ENCODE measurements at places on chromosomes 5 and 9.

DNA sequence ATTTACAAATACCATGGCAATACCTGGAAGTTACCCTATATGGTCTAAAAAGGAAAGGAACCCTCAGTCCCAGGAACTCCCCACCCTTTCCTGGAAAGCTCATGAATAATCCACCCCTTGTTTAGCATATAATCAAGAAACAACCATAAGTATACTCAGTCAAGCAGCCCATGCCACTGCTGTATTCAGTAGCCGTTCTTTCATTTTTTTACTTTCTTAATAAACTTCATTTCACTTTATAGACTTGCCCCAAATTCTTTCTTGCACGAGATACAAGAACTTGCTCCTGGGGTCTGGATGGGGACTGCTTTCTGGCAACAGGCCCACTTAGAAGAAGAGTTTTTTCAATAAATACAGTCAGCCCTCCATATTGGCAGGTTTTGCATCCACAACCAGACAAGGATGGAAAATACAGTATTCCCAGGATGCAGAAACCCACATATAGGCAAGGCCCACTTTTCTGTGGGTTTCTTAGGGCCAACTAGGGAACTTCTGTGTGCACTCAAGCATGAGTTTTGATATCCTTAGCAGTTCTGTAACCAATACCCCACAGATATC, 2.8 kb upstream of the TBCA start:
- DNase-seq, result no peak

- no peak for DNase-seq
These were observed 372.1 kb downstream of the TLE1 start for GRCh38 chr9:81317223-81317622.

GRCh38 chr9:127179633-127180441, 57.4 kb upstream of the ANGPTL2 start:
- no peak for DNase-seq

- DNase-seq, result no peak
These were observed 10.0 kb upstream of the RETREG1 start for GRCh38 chr5:16626696-16627264.

- DNase-seq, result no peak
These were observed 5.6 kb upstream of the LCN2 start for GRCh38 chr9:128143525-128144238.

DNA sequence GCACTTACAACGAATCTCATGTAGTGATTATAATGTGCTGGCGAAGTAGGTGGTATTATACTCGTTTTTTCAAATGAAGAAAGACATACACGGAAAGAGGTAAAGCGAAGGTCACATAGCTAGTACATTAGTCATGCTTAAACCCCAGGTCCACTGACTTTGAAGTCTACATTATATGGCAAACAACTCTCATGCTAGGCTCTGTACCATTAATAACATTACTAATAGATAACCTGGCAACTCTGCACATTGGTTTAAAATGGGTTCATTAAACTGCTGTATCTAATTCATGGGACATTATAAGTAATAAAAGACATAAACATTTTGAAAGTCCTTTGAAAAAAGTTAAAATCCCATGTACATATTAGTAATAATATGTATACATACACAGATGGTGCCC, 21.2 kb downstream of the FYB1 start:
- DNase-seq, result no peak

- DNase-seq, result no peak
These were observed 14.5 kb upstream of the TGFBI start for GRCh38 chr5:136014049-136015002.

DNA sequence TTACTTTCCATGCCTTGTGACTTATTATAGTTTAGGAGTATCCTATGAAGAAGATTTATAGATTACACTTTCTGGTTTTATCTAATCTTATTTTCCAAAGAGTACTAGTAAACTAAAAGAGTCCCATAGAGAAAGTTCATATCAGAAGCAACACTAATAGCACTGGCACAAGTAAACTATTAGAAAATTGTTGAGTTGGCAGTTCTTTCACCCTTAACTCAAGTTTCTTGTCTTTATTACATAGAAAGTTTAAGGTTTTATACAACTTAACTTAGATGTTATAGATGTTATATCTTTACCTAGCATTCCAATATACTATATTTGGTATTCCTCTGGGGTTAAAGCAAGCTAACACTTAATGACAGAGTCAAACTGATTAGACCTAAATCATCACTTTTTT, 437.8 kb upstream of the ARRDC3 start:
- DNase-seq, result no peak

DNA sequence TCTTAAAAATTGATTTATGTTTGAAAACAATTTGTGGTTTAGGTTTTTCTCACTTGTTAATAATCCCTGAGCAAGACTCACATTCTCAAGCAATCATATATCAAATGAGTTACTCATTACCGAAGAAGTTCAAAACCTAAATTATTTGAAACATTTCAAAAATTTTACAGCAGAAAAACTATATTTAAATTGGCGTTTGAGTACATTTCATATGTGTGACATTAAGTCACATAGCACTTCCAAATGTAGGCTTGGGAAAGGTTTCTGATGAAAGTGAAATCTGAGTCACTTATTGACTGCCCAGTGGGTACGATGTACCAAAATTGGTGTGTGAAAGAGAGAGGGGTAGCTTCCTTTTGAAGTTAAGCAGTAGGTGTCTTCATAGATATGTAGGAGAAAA, 411.4 kb upstream of the SGCD start:
- DNase-seq, result no peak

- peak; percentile 63 for DNase-seq
These were observed 93.4 kb downstream of the SIL1 start for GRCh38 chr5:139104577-139105276.

DNA sequence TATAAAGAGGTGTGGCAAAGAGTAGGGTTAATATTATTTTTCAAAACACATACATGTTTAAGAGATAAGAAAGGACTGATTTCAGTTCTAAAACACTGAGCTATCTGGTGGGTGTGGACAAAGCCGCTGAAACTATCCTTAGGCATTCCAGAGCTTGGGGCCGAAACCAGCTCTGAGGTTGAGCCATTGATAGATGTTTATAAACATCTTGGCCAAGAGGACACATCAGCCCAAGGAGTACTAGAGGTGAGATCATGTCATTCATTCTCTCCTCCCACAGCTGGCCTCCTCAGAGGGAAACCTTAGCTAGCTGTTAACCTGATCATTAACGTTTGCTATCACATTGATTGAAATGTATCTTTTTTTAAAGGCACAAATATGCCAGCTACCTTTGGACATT, 89.9 kb downstream of the NLN start:
- DNase-seq, result no peak

All from NCI-H69 (cell line).